ENCODE measurements at places on chromosomes 13 and 19.
A peak's percentile ranks its signal among the peaks of the same experiment; 100 is the strongest.

DNA sequence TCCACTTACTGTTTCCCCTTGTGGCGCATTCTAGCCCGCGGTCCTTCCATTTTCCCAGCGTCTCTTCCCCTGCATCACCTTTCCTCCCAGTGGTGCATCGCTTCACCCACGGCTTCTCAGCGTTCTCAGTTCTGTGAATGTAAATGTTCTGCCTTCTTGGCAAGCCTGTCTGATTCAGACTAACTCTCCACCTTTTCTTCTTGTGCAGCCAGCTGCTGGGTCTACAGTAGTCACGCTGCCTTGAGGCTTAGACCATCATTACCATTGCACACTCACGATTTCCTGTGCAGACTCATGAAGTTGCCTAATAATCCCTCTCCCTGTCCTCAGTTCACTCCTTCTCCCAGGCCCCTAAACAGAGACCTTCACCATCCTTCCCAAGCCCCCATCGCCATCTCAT lies 75.0 kb downstream of the DHRS12 start:
- DNase-seq: no peak

GRCh38 chr19:4379383-4380253 lies 20.7 kb downstream of the SH3GL1 start:
- no peak for DNase-seq

DNA sequence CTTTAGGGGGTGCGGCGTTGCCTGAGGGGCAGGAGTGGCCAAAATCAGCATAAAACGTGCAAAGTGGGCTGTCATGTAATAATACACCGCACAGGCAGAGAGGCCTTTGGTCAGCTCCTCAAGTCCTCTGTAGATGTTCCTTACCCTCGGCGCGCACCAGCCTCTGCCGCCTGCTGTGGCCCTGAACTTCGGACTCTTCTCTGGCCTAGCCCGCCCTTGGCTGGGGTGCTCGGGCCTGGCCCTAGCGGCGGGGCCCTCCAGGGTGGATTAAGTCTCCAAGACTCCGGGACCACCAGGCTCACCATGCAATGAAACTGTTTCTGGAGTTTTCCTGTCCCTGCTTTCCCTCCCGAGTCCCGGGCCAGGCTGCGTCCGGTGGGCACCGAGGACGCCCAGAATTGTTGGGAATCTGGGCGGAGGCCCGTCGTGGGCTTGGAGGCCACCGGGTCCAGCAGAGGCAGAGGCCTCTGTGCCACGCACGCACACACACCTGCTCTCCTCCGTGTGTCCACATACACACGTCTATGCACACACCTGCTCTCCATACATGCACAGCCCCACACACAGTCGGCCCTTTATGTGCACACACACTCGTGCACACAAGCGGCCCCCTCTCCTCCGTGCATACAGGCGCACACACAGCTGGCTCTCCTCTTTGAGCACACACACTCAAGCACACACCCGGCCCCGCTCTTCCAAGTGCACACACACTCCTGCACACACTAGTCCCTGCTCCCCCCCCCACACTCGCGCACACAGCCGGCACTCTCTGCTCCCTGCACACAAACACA lies 1.5 kb upstream of the TFDP1 start:
- DNase-seq: no peak

DNA sequence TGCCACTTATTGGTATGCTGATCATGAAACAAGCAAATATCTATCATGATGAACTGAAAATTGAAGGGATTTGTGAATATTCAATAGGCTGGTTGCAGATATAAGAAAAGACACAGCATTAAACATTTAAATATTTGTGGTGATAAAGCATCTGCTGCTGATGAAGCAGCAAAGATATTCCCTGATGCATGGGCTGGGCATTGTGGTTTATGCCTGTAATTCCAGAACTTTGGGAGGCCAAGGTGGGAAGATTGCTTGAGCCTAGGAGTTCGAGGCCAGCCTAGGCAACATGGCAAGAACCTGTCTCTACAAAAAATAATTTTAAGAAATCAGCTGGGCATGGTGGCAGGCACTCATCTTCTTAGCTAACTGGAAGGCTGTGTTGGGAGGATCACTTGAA lies 54.5 kb downstream of the GPR180 start:
- DNase-seq: no peak

GRCh38 chr13:86870444-86870843 lies 800.7 kb upstream of the SLITRK5 start:
- DNase-seq: peak; percentile 22

GRCh38 chr13:30845297-30846214 lies 60.5 kb upstream of the MEDAG start:
- DNase-seq: no peak

DNA sequence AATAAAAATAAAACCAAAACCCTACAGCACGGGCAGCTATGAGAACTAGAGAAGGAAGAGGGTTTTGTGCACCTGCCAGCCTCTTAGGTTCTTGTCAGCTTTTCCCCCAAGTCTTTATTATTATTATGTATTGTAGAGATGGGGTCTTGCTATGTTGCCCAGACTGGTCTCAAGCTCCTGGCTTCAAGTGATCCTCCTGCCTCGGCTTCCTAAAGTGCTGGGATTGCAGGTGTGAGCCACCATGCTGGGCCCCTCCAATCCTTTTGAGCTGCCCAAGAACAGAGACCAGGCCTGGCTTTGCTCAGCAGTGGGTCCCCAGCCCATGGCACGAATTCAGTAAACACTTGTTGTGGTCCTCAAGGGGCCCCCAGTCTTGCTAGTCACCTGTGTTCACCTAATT lies 1.5 kb upstream of the NDUFS7 start:
- DNase-seq: no peak

DNA sequence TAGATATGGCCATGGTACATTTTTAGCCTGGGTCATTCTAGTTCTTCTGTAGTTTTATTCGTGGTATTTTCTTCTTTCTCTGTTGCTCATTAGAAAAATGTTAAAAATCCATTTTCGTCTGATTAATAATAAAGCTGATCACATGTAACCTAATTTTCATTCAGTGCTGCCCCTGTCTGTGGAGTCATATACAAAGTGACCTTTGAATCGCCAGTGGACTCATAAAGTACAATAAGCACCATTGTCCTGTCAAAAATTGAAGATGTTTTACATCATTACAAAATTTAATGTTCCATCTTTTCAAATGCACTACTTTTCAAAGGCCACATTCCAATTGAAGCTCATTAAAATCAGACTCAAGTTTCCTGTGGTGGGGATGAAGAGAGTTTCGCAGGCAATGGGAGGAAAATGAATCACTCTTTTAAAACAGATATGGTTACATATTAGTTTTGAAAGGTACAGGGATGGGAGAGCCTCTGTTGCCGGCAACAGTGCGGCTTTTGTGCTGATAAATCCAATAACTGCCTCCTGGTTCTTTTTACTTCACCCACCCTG lies 205.4 kb downstream of the ZNF536 start:
- DNase-seq: no peak

- no peak for DNase-seq
These were observed 65.8 kb downstream of the GGACT start for GRCh38 chr13:100522618-100523309.

DNA sequence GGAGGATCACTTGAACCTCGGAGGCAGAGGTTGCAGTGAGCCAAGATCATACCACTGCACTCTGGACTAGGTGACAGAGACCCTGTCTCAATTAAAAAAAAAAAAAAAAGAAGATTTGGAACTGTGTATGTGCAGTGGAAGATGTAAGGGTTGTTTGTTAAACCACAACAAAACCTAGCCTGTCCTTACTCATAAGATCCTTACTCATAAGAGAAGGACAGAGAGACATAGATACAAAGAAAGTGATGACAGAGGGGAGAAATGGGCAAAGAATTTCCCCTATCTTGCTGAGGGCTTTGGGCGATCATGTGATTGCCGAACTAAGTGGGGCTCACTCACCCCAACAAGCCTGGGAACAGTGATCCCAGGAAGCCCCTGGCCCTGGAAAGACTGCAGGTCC lies 7.9 kb downstream of the ITPKC start:
- DNase-seq: no peak

DNA sequence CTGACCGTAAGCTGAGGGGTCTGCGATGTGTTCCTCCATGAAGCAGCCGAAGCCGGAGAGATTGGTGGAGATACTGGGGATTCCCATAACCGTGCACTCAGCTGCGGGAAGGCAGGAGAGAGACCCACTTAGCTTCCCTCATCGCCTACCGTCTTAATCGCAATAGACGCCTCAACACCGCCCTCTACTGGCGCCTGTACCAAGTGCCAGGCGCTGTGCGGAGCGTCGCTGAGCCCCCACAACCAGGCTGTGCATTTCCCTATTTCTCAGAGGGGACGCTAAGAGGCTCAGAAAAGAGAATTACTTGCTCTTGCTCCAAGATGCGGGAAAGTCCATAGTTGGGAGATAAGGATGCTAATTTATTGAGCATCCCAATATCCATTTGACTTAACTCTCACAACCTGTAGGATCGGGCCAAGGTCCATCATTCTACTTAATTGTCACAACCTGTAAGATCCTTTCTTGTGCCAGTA lies 5.8 kb downstream of the FTL start:
- peak; percentile 87 for DNase-seq

DNA sequence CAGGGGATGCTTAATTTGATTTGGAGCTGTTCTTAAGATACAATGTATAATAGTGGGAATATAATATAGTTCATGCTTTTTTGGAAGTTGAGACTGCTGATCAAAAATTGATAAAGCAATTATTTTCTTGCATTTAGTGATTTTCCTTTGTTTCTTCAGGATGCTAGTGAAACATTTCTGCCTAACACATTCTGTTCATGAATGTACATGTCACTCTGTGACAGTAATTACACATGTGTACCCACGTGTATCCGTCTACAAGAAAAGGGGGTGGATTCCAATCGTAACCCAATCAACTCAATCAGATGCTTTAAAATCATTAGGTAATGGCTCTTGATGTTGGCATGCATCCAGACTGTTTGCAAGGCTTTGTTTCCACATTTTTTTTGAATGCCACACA lies 5.0 kb upstream of the FRY start:
- DNase-seq: no peak

GRCh38 chr13:27425918-27426630 lies 1.7 kb downstream of the GTF3A start:
- DNase-seq: peak; percentile 81

DNA sequence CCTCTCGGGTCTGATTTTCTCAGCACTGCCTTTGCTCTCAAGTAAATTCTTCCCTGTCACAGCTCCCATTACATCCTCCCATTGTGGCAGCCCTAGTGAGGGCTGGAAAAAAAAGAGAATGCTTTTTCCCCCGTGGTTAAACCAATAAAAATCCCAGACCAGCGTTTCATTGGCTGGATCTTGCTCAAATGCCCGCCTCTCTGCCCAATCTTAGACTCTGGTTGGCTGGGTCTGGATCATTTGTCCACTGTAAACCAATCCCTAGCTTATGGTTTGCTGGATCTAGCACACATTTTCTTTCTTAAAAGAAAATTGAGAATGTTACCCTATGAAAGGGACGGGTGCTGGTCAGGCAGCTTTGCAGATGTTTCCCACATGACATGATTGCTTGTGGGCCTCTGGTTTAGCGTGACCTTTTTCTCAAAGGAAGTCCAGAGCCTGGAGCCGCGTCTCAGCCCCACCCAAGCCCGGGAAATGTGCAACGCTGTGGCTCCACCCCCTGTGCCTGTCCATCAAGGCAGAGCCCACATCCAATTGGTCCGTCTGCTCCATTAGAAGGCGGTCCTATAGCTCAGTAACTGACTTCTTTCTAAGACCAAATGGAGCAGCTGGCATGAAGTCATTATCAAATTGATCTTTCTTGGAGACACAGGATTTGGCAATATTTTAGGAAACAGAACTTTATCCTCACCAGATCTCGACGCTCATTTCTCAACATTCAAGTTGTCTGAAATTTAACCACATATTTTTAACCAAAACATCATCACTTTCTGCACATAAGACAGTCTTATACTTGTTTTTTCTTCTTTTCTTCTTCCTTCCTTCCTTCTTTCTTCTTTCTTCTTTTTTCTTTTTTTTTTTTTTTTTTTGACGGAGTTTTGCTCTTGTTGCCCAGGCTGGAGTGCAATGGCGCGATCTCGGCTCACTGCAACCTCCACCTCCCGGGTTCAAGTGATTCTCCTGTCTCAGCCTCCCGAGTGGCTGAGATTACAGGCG lies 2.6 kb upstream of the MCEMP1 start:
- peak; percentile 63 for DNase-seq

- DNase-seq: no peak
These were observed 2.6 kb downstream of the FGF9 start for GRCh38 chr13:21673539-21673788.

DNA sequence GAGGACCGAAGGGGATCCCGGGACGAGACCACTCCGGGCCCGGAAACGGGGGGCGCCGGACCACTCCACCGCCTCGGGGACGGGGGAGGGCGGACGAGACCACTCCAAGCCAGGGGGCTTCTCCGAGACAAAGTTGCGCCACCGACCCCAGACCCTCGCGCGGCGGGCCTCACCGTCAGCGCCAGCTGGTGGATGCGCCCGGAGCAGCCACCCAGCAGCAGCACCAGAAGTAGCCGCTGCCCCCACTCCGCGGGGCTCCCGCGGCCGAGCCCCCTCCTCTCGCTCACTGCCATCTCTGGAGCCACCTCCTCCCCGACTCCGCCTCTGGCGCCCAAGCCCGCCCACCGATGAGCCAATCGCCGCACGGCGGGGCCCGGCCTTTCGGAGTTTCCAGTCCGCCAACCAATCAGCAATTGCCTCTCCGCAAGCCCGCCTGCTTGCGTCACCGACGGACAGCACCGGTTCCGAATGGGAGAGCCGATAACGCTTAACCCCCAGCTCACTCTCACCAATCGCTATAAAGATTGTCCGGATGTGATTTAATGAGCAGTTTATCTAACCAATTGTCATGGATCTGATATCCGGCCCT lies at the start of gene GPR108:
Gene GPR108, minus strand, starts transcription at position 297 of the 589 bp plus-strand sequence. Its CDS starts 4 bp downstream, at position 293.
- DNase-seq: peak; percentile 100

DNA sequence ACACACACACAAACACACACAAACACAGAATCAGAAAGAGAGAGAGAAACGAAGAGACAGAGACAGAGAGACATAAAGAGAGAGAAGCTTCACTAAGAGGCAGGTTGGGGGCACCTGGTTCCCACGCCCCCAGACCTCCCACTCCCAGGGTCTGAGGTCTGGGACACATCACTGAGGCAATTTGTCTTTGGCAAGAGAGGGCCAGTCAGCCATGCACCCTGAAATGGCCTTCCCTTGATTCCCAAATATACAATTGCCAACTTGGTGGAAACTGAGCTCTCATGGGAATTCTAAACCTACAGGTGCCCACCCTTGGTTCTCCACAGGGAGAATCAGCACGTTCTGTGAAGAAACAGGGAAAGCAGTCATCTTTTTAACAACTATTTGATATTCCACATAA lies 79.5 kb downstream of the COL4A1 start:
- no peak for DNase-seq

GRCh38 chr13:35741657-35742056 lies 265.2 kb upstream of the MAB21L1 start:
- DNase-seq: no peak

- peak; percentile 22 for DNase-seq
These were observed 300.7 kb upstream of the MIR17HG start for GRCh38 chr13:91046715-91047327.
